ENCODE measurements at places on chromosomes 3 and 15.

DNA sequence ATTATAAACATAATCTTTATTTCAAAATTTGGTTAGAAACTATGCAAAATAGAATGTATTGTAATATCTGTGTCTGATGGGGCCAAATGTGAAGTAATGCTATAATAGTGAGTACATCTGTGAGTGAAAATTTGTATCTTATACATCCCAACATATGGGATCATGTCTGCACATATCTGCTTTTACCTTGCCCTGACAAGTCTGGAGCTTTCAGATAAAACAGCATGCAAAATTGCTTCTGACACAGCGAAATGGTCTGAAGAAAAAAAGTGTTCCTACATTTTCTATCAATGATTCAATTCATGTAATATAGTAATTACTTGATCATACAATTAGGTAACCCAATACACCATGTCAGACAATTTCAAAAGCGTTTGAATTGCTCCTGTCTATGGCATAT is 58.1 kb upstream of the P3H2 start:
- DNase-seq: no peak

- no peak for DNase-seq
Measured at GRCh38 chr15:88606070-88606794, 14.9 kb upstream of the AEN start.

DNA sequence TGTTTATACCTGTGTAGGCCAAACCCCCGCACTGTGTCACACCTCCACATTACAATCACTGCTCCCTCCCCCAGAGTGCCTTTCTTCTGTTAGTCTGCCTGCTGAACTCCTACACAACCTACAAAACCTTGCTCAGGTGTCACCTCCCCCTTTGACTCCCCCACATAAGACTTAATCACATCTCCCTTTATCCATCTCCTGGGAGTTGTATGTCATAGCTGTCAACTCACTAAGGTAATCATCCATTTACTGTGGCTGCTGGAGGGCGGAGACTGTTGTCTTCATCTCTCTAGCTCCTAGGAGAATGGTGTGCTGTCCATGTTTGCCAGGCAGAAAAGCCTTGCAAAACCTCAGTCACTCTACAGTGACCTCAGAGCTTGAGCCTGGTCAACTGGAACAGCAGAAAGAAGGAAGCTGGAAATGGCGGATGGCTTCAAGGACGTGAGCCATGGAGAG is 43.8 kb downstream of the ZNF710 start:
- no peak for DNase-seq

DNA sequence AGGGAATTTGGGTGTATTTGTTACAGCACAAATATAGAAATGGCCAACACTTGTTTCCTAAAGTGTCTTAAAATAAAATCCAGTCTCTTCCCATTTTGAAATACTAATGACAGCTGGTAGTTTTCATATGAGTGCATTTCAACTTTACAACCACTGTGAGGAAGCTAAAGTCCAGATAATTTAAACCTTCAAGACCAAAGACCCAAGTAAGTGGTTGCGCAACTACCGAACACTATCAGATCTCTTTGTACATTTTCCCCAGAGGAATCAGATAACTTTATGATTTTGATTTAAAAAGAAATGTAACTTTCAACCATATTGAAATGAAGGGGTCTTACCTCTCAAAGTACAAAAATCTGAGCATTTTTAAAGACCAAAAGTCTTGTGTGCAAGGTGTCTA is 14.3 kb downstream of the BCL2L10 start:
- DNase-seq: peak; percentile 63

GRCh38 chr3:152061296-152061695 is 187.9 kb downstream of the SUCNR1 start:
- DNase-seq: no peak

- no peak for DNase-seq
Measured at GRCh38 chr15:47972738-47973137, 148.1 kb upstream of the SLC24A5 start.

DNA sequence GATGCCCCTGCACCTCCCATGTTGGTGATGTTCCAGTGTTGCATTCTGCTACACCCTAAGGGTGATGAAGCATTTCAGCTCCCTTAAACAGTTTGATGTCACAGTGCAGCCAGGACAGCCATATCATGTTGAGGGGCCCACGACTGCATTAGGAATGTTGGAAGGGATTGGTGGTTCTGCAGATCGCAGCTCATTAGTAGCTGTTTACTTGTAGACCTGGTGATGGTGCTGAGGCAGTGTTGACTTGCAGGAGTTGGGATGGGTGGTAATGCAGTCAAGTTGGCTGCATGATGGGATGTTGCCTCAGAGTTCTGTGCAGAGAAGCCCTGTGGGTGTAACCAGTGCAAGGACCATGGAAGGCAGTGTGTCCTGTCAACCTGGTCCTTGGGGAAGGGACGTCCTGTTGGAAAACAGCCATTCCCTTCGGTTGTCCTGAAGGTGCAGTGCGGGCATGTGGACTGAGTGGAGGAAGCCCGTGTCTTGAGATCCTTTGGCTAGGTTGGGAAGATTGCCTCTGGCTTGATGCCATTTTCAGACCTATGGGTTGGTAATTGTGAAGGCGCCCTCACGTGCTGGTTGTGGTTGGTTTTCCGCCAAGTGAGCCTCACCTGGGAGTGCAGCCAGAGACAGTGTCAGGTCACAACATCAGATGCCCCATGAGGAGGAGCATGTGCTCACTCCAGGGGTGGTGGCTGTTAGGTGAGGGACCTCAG is 100.7 kb downstream of the SNRPN start:
- DNase-seq: no peak

GRCh38 chr3:189317911-189318310 is 146.1 kb downstream of the TPRG1 start:
- DNase-seq: no peak

GRCh38 chr3:23241256-23241655 is 38.1 kb downstream of the UBE2E2 start:
- DNase-seq: no peak

DNA sequence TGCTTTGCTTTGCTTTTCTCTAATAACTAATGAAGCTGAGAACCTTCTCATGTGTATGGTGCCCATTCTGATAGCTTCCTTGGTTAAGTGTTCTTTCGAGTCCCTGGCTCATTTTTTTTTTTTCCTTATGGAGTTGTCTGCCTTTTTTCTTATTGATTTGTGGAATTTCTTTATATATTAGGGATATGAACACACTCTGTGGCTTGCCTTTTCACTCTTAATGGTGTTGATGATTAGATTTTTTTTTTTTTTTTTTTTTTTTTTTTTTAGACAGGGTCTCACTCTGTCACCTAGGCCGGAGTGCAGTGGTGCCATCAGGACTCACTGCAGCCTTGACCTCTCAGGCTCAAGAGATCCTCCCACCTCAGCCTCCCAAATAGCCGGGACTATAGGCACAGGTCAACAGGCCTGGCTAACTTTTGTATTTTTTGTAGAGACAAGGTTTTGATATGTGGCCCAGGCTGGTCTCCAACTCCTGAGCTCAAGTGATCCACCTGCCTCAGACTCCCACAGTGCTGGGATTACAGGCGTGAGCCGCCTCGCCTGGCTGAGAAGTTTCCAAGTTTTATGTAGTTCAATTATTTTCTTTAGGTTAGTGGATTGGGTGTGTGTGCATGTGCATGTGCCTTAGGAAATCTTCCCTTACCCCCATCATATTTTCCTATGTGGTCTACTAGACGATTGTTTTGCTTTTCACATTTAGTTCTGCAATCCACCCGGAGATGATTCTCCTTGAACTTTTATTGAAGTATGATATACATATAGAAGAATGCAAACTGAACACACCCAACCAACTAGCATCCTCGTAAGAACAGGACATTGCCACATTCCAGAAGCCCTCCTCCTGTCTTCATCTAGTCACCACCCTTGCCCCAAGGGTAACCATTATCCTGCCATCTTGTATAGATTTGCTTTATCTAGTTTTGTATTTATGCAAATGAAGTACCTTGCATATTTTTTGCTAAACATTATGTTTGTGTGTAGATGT is 1.7 kb upstream of the SNRPA1 start:
- peak; percentile 46 for DNase-seq

DNA sequence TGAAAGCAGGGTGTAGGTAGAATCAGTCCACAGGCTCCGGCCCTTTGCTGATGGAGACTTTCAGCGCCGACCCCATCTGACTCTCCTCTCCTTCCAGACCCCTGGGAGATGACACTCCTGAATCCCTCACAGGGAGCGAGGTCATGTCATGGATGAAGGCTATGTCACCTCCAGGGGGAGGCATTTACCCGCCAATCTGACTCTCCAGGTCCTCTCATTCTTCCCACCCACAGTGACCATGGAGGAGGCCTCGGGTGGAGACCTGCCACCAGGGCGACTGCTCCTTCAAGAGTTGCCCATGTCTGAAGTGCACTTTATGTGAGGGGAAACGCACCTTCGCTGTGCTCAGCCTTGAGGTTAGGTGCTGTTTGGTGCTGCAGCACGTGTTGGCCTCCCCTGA is 112.7 kb downstream of the KLF13 start:
- no peak for DNase-seq

DNA sequence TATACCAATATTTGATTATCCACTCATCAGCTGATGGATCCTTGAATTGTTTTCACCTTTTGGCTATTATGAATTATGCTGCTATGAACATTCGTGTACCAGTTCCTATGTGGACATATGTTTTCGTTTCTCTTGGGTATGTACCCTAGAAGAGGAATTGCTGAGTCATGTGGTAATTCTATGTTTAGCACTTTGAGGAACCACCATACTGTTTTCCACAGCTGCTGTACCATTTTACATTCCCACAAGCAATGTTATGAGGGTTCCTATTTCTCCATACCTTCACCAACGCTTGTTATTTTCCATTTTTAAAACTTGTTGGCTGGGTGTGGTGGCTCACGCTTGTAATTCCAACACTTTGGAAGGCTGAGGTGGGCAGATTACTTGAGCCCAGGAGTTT is 62.9 kb downstream of the RPLP1 start:
- DNase-seq: no peak

- no peak for DNase-seq
Measured at GRCh38 chr3:111837112-111837511, 22.0 kb upstream of the PHLDB2 start.

DNA sequence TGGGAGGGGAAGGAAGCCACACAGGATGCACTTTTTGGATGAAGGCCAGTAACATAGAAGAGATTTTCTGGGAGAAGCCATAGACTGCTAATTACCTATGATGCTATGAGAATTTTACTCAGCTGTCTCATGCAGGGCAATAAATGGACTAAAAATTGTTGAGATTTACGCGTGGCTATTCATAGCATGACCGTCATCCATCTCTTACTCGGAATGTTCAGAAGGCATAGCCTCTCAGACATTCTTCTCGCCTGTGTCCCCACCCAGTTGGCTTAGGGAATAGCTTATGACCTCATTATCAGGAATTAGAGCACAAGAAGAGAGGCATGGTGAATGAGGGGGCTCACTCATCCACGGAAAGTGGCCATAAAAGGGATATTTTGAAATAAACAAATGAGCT is 107.9 kb upstream of the ATP10A start:
- no peak for DNase-seq

GRCh38 chr3:39136533-39137434 is 16.6 kb downstream of the CSRNP1 start:
- no peak for DNase-seq

- DNase-seq: peak; percentile 77
Measured at GRCh38 chr15:85407421-85408269, 27.2 kb downstream of the AKAP13 start.

DNA sequence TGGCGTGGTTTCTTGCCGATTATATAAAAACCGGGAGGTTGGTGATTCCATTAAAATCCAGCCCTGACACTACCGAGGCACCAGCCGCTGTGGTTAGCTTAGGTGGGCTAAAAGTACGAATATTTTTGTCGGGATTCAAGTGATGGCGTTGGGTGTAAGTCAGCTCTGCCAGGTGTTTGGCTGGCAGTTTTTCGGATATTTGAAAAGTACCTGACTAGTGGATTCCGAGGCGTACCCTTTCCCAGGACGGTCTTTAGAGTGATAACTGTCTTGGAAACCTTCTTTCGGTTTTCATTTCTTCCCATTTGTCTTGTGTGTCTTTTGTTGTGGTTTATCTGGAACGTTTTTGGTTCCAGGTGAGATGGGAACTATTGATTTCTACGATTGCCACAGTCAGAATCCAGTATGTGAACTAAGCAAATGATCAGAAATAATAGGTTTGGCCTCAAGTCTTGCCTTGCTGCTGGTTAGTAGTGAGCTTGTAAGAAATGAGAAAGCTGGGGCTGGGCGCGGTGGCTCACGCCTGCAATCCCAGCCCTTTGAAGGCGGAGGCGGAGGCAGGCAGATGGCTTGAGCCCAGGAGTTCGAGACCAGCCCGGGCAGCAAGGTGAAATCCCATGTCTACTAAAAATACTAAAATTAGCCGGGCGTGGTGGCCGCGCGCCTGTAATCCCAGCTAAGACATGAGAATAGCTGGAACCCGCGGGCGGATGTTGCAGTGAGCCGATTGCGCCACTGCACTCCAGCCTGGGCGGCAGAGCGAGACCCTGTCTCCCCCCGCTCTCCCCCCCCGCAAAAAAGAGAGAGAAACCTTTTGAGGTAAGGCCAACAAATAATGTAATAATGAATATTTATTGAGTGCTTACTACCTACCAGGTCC is 1.4 kb downstream of the FYTTD1 start:
- DNase-seq: peak; percentile 59

DNA sequence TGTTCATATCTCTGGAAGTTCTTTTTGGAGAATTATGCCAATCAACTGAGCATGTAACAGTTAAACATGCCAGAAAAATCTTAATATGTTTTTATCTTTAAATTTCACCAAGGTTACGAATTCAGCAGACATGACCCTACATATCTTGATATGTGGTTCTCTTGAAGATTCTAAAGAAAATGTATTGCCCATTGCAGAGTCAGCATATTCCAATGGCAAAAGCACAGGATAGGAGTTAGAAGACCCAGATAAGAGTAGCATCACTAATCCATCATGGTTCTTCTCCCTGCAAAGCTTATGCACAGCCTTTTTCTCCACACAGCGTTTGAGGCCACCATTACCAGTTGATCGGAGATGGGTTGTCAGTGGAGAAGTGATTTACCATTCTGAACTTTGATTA is 402.8 kb downstream of the EPHB1 start:
- DNase-seq: no peak

- no peak for DNase-seq
Measured at GRCh38 chr3:131393051-131393450, 11.5 kb downstream of the NUDT16 start.

DNA sequence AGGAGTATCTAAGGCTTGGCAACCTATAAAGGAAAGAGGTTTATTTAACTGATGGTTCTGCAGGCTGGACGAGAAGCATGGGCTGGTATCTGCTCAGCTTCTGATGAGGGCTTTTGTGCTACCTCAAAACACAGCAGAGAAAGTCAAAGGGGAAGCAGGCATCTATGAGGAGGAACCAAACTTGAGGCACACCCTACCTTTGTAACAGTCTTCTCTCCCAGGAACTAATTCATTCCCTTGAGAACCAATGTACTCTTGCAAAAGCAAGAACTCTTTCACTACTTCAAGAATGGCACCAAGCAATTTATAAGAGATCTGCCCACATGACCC is 109.0 kb downstream of the CGGBP1 start:
- no peak for DNase-seq

DNA sequence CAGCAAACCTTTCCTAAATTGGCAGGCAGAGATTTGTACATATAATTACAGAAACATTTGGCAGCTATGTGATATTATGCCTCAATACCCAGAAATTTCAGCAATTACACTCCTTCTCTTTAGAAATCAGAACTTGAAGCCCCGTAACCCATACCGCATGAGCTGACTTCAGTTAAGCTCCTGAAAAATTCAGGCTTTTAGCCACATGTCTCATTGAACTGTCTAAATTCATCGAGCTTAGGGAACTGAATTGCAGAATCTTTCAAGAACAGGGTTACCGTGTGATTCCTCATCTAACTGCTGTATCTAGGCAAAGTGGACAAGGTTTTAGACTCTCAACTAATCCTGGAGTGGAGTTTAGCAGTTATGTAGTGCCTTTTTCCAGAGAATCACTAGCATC is 333.0 kb downstream of the EPHA3 start:
- no peak for DNase-seq
